CD4-positive, alpha-beta T cell treated with Interferon gamma for 1 hour (primary cell): ENCODE measurements at places on chromosomes 11 and 22.

DNA sequence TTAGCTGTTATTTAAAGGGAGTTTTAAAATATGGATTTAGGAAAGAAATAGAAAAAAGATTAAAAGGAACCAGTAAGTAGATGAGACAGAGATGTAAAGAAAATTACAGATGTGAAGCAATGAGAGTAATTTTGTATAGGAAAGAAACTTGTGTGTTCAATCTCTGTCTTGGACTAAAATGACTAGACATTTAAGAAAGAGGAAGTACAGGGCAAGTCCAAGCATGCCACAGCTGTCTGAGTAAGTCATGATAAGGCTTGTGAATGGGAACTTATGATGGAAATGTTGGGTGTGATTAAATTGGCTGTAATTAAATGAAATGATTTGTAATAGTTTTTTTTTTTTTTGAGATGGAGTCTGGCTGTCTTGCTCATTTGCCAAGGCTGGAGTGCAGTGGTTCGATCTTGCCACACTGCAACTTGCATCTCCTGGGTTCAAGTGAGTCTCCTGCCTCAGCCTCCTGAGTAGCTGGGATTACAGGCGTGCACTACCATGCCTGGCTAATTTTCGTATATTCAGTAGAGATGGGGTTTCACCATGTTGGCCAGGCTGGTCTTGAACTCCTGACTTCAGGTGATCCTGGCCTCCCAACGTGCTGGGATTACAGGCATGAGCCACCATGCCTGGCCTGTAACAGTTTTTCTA lies 5.9 kb upstream of the ACY3 start:
- DNase-seq, result no peak

DNA sequence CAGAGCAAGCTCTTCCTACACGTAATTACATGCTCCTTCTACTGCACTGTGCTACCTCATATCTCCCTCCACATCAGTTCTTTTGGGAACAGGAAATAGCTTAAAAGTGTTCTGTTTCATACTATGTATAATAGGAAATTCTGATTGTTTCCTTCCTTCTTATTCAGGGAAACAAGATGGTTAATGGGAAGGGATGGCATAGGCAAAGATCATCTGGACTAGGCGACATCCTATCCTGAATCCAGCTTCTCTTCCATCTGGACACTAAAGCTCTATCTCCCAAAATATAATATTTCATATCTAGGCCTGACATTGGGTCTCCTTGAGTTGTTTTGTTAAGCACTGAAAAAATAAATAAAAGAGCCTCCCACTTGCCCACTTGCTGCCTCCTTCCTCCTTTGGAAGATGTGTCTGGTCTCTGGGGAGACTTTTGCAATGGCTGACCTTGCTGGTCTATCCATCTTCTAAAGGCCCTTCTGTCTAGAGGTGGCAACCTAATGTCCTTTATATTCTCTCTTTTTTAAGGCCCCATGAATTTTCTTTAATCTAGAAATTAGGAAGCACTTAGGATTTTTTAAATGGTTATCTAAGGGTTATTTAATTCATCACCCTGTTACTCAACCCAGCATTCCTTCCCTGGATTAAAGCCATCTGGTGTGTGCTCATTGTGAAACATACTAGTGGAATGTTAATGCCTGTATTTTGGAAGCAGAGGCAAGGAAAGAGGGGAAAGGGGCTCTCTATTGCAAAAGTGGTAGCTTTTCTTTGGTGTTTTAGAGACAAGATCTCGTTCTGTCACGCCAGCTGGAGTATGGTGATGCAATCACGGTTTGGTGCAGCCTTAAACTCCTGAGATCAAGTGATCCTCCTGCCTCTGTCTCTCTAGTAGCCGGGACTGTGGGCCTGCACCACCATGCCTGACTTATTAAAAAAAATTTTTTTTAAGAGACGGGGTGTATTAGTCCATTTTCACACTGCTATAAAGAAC lies 20.6 kb downstream of the CLMP start:
- DNase-seq, result no peak

DNA sequence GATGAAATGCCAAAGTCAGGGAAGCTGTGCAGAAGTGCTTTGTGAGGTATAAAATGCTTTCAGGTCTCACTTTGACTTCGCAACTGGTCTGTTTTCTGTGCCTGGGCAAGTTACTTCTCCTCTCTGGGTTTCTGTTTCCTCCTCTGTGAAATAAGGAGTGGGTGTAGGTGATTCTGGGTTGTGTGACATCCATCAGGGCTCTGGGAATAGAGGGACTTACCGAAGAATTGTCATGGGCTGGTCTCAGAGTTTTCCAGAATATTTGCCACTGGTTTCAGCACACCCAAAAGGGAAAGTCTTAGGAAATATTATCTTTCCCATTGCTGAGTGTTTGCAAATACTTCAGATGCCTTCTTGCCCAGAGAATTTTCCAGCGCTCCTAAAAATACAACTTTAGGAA lies 118.4 kb downstream of the KIAA1671 start:
- no peak for DNase-seq

DNA sequence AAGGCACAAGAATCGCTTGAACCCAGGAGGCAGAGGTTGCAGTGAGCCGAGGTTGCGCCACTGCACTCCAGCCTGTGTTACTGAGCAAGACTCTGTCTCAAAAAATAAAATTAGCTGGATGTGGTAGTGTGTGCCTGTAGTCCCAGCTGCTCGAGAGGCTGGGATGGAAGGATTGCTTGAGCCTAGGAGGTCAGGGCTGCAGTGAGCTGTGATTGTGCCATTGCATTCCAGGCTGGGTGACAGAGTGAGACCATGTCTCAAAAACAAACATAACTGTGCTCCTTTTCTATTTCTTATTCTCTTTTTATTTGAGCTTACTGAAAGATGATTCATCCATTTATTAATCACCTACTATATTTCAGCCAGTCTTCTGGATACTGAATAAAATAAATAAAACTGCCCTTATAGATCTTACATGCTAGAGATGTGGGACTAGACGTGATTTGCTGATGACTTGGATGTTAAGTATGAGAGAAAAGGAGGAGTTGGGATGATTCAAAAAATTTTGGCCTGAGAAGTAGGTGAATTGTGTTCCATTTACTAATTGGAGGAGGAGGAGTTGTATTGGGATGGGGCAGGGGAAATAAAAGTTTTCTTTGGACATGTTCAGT lies 18.0 kb downstream of the PAAF1 start:
- no peak for DNase-seq

GRCh38 chr11:66883016-66883965 lies 26.4 kb downstream of the LRFN4 start:
- peak; percentile 43 for DNase-seq

DNA sequence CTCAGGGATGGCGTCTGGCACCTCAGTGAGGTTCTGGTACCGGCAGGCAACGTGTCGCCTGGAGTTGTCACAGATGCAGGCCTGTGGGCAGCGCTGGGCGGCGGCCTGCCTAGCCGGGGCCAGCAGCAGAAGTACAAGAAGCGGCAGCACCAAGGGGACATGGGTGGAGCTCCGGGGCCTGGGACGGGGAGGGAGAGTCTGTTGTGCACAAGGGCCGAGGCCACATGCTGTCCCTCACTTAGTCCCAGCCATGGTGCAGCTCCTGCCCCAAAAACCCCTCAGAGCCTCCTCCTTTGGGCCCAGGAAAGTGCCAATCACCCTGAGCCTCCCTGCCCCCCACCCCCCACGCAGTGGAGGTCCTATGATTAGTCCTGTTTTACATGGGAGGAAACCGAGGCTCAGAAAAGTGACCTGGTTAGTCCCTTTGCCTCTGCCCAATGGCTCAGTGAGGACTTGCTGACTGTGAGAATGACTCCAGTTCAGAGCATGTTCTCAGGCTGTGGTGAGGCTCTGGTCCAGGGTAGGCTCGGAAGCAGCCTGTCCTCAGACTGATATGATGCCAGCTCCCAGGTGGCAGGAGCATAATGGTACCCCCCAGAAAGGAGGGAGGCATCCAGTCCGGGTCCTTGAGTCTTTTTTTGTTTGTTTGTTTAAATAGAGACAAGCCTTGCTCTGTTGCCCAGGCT lies 1.1 kb downstream of the CHADL start:
- no peak for DNase-seq

GRCh38 chr11:31926106-31926505 lies 115.0 kb upstream of the PAX6 start:
- DNase-seq, result no peak

- DNase-seq, result no peak
Measured at GRCh38 chr11:93274851-93275250, 55.7 kb upstream of the DEUP1 start.

- no peak for DNase-seq
Measured at GRCh38 chr11:43825217-43825816, 55.3 kb upstream of the ALKBH3 start.

GRCh38 chr22:35733036-35733435 lies 15.4 kb downstream of the APOL5 start:
- DNase-seq, result no peak

- no peak for DNase-seq
Measured at GRCh38 chr11:114019574-114019973, 39.9 kb upstream of the ZBTB16 start.
